ENCODE measurements at places on chromosomes 4 and X. TPM values are rescaled to one million over a fixed set of nuclear protein-coding genes. Genes with fewer than 3 reads are reported as not detected.

DNA sequence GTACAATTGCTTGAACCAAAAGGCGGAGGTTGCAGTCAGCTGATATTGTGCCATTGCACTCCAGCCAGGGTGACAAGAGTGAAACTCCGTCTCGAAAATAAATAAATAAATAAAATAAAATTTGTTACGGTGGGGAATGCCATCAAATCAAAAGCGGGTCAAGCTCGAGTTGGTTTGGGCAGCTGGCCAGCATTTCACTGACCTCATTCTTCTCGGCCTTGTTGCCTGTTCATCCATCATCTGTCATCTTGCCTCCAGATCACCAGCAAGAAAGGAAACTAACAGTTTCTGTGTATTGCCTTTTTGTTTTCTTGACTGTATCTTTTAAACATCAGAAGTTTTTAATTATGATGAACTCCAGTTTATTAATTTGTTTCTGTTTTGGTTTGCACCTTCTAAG is 31.5 kb upstream of the KLHL2 start:
- H3K27ac ChIP-seq: no peak overlapping the region
- H3K4me3 ChIP-seq: no peak overlapping the region
- no peaks in the 10 kb centered on the region for H3K36me3 ChIP-seq
- no peaks in the 10 kb centered on the region for H3K4me1 ChIP-seq
- no peaks in the 10 kb centered on the region for H3K27me3 ChIP-seq
- no peak for DNase-seq

DNA sequence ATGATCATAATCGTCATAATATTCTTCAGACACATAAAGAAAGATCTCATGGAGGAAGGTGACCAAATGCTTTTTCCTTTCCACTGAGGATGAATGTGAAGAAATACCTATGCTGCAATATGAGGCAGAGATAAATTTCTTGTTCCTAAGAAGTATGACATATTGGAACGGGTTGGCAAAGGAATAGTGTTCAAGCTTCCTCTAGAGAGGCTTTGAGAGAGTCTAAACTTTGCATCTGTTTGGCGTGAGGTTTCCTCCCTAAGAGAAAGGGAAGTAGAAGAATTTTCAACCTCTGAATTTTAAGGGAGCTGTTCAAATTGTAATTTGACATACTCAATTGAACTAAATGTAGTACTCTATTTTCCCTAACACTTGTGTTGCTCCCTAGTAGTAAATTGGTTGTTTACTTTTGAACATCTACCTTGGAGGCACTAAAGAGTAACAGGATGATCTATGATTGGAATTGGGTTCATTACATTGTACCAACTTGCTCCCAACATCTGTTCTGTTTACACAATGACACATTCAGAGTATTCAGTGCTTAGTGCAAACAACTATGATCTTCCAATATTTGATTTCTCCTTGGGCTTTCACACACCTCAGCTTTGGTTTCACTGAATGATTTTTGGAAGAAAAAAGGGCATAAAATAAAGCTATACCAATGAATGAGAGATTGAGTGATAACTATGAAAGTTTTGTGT is 122.0 kb downstream of the CORIN start:
- H3K27ac ChIP-seq: no peak overlapping the region
- no peak overlapping the region for H3K4me3 ChIP-seq
- no peaks in the 10 kb centered on the region for H3K27me3 ChIP-seq
- no peak for DNase-seq
- H3K4me1 ChIP-seq: peaks cover 3% of the 10 kb centered on the region

Gene TGIF2LX
- not detected for total RNA-seq

Gene NSG1
- total RNA-seq: 3.4 TPM

GRCh38 chr4:123127218-123127617 is 204.8 kb upstream of the NUDT6 start:
- peaks cover 6% of the 10 kb centered on the region for H3K4me1 ChIP-seq
- no peaks in the 10 kb centered on the region for H3K27me3 ChIP-seq
- H3K36me3 ChIP-seq: no peaks in the 10 kb centered on the region
- H3K4me3 ChIP-seq: no peak overlapping the region
- H3K27ac ChIP-seq: no peak overlapping the region

- H3K4me1 ChIP-seq: no peaks in the 10 kb centered on the region
- peak overlapping the region; percentile 84 for H3K27ac ChIP-seq
- H3K27me3 ChIP-seq: no peaks in the 10 kb centered on the region
- peak overlapping the region; percentile 93 for H3K4me3 ChIP-seq
These were observed 399 bp downstream of the AIFM1 start for GRCh38 chrX:130165181-130165702.

DNA sequence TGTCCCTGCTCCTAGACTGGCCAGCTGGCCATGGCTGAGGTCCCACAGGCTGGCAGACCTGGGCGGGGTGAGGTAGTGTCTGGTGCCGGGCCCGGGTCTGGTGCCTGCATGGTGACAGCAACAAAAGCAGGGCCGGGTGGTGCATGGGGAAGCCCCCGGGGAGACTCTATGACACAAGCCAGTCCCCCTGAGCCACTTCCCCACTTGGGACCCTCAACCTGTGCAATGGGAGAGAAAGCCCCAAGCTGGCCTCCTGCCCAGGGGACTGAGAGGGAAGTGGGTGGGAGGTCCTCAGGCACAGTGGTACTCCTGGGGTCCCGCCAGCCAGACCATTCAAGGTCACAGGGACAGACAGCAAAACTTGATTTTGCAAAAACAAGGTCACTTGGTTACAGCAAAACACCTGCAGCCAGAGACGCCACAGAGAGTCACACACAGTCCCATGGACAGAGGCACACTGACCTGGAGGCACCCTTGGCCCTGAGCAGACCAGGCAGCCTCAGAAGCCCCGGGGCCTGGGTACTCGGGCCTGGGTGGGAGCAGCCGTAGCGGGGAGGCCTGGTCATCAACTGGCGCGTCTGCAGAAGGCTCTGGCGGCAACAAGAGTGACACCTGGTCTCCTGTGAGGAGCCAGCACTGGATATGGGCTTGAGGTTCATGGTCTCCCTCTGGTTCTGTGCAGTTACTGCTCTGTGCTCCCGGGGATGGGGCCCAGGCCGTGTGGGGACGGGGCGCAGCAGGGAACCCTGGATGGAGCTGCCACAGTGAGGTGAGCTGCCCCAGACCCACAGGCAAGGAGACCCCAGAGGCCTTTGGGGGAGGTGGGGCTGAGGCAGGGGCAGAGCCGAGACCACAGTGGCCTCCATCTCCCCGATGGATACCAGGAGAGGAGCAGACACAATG is 60.6 kb downstream of the HTRA3 start:
- H3K36me3 ChIP-seq: no peaks in the 10 kb centered on the region
- no peaks in the 10 kb centered on the region for H3K27me3 ChIP-seq
- peak; percentile 27 for DNase-seq

DNA sequence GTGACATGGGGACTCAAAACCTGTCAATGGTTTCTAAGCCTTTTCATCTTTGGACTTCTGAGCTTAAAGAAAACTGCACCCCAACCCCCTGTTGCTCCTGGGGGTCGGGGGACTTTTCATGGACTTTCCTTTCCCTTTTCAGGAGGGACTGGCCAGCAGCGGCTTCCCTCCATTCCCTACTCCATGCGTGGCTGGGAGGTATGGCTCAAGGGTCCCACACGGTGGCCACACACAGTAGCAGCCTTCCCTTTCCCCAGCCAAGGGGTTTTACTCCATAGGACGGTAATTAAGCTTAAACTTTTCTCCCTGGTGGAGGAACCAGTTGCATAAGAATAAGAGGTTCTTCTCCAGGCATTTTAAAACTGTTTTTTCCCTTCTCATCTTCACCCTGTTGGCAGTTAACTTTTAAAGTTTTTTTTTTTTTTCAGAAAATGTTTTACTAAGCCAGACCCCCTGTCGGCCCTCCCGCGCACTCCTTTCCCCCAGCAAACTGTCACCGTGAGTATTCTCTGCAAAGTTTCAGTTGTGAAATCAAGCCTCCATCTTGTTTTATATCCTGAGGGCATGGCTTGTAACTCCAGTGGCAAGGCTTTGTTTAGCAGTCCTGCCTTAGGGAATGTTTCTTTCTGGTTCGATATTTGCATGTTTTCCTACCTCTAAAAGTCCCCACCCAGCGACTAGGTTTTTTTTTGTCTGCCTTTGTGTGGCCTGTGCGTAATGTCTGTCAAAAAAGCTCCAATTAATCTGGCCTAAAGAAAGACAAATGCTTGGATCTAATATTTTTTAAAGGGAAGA is 325.7 kb downstream of the TLL1 start:
- H3K27me3 ChIP-seq: no peaks in the 10 kb centered on the region
- no peak overlapping the region for H3K27ac ChIP-seq
- no peak for DNase-seq
- H3K4me1 ChIP-seq: no peaks in the 10 kb centered on the region
- no peak overlapping the region for H3K4me3 ChIP-seq

Gene SUPT20HL2
- total RNA-seq: not detected

DNA sequence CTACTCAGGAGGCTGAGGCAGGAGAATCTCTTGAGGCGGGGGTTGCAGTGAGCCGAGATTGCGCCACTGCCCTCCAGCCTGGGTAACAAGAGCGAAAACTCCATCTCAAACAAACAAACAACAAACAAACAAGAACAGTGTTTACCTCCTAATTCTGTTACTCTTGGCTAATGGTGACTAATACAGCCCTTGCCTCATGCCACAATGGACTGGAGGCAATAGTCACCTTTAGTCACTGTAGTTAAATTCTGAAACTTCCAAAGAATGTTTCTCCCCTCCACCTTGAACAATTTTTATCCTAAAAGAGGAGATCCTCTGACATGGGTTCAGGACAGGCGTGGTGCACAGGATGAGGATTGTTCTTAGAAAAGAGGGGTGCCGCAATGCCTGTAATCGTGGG is 241.2 kb upstream of the CTSO start:
- no peaks in the 10 kb centered on the region for H3K27me3 ChIP-seq
- H3K27ac ChIP-seq: no peak overlapping the region
- no peak for DNase-seq
- no peaks in the 10 kb centered on the region for H3K36me3 ChIP-seq
- H3K4me3 ChIP-seq: no peak overlapping the region
- no peaks in the 10 kb centered on the region for H3K4me1 ChIP-seq

GRCh38 chr4:10781805-10782204 is 97.2 kb upstream of the CLNK start:
- no peak overlapping the region for H3K27ac ChIP-seq
- no peak for DNase-seq
- H3K27me3 ChIP-seq: no peaks in the 10 kb centered on the region
- H3K4me3 ChIP-seq: no peak overlapping the region

Gene ADH1B
- total RNA-seq: 54.1 TPM

DNA sequence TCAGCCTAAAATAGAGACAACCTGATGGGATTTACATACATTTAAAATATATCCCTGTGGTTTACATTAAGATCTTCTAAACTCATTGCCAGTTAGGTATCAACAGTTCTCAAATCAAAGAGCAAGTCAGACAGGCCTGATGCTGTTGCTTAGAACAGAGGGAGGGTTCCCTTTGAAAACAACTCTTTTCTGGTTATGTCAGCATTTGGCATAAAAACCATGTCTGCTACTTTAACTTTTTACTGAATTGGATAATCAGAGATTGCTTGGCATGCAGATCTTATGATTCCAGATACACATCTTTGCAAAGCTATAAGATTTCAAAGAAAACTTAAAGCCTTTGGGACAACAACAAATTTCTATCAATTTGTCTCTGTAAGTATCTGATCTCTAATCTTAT is 140.8 kb downstream of the CPE start:
- H3K27me3 ChIP-seq: no peaks in the 10 kb centered on the region
- H3K27ac ChIP-seq: no peak overlapping the region
- no peak for DNase-seq
- no peak overlapping the region for H3K4me3 ChIP-seq
- H3K4me1 ChIP-seq: no peaks in the 10 kb centered on the region

Gene CYBB
- 8.3 TPM for total RNA-seq

GRCh38 chr4:105265689-105266088 is 119.0 kb downstream of the TET2 start:
- H3K36me3 ChIP-seq: peaks cover 72% of the 10 kb centered on the region
- DNase-seq: no peak
- no peaks in the 10 kb centered on the region for H3K4me1 ChIP-seq
- H3K27me3 ChIP-seq: no peaks in the 10 kb centered on the region
- H3K27ac ChIP-seq: no peak overlapping the region

DNA sequence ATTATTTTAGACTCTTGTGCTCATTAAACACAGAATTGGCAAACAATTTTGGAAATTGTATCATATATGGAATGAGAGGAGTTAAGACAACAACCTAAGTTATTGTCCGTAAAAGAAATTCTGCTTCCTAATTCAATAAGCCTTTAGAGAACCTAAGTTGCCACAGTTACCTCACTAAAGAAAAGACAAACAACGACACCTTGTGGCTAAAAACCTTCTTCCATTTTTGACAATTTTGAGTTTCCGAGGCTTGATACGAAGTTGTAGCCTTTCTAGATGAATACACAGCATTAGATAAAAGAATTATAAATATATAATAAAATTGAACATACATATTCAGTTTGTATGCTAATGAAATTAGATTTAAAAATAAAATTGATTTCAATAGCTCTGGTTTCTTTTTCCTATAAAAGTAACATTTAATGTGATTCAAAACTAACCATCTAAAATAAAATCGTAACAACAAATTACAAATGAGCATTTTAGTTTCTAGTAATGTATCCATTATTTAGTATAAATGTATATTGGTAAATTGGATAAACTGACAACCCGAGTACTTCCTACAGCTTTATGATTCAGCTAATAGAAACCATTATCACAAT is 275.1 kb downstream of the GPM6A start:
- H3K27ac ChIP-seq: no peak overlapping the region
- H3K27me3 ChIP-seq: no peaks in the 10 kb centered on the region
- no peak overlapping the region for H3K4me3 ChIP-seq
- no peaks in the 10 kb centered on the region for H3K36me3 ChIP-seq

GRCh38 chrX:67619253-67619652 is 75.4 kb downstream of the AR start:
- DNase-seq: no peak
- no peaks in the 10 kb centered on the region for H3K27me3 ChIP-seq
- no peak overlapping the region for H3K27ac ChIP-seq
- H3K36me3 ChIP-seq: no peaks in the 10 kb centered on the region
- H3K4me1 ChIP-seq: no peaks in the 10 kb centered on the region
- H3K4me3 ChIP-seq: no peak overlapping the region

GRCh38 chr4:118911238-118911703 is 22.6 kb downstream of the SYNPO2 start:
- peaks cover 50% of the 10 kb centered on the region for H3K4me1 ChIP-seq
- H3K4me3 ChIP-seq: no peak overlapping the region
- no peak overlapping the region for H3K27ac ChIP-seq
- no peak for DNase-seq
- no peaks in the 10 kb centered on the region for H3K27me3 ChIP-seq
- no peaks in the 10 kb centered on the region for H3K36me3 ChIP-seq

Gene TSPYL2
- total RNA-seq: 26.1 TPM

DNA sequence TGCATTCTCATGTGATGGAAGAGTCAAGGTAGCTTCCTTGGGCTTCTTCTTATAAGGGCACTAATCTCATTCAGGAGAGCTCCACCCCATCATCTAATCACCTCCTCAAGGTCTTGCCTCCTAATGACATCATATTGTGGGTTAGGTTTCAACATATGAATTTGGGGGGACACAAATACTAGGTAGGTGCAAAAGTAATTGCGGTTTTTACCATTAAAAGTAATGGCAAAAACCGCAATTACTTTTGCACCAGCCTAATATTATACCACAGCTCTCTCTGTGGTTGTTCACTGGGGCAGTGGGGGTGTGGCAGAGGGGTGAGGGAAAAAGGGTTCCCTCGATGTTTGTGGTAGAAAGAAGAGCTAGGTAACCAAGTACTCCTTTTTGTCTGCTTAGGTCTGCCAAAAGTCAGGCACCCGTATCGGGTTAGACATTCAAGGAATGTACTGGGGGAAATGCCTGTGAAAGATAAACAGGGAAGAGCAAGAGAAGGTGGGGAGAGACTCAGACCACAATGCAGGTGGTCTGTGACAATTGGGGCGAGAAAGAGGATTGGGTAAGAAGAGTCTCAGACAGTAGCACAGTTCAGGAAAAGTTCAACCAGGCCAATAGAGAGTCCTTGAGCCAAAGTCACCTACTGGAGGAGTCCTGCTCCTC is 78.9 kb upstream of the MTM1 start:
- no peaks in the 10 kb centered on the region for H3K36me3 ChIP-seq
- no peak overlapping the region for H3K4me3 ChIP-seq
- no peak for DNase-seq
- H3K27me3 ChIP-seq: no peaks in the 10 kb centered on the region
- H3K4me1 ChIP-seq: no peaks in the 10 kb centered on the region

Gene TECRL
- total RNA-seq: 1,052 TPM
